ENCODE measurements at places on chromosomes 12 and 14.

GRCh38 chr14:51540364-51540763 lies 111.3 kb upstream of the FRMD6 start:
- DNase-seq = no peak

GRCh38 chr14:101229666-101230065 lies 326.1 kb upstream of the RTL1 start:
- DNase-seq = no peak

DNA sequence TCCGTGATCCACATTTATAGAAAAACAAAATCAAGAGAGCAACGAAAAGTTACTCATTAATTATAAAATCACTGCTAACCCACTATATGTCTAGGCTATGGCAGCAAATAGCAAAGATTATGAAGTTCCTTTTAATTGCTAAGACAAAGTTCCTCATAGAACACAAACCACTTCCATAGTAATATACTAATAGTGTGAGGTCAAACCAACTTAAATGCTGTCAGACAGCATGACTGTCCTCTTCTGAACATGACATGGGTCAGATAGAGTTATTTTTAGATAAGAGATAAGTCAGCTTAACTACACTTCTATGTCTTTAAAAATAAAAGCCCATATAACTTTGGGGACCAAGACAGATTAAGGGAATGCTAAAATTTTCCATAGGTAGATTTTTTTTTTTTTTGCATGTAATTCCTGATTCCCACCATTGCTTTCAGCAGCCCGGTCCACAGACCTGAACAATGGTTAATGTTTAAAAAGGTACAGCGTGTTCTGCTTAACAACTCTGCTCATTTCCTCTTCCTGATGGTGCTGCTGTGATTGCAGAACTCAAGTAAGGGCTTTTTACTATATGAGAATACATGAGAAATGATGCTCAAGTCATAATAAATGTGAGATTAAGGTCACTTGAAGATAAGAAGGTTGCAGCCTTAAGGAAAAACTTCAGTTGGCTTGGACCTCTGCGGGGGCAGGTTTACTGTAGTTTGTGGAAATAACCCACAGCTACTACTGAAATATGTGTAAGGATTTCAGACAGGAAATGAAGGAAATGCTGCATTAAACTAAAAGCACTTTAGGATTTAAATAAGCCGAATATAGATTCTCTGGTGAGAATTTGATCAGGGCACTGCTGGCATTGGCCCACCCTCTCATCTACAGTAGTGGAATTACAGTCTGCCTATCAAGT lies 37.7 kb upstream of the DUSP6 start:
- no peak for DNase-seq

DNA sequence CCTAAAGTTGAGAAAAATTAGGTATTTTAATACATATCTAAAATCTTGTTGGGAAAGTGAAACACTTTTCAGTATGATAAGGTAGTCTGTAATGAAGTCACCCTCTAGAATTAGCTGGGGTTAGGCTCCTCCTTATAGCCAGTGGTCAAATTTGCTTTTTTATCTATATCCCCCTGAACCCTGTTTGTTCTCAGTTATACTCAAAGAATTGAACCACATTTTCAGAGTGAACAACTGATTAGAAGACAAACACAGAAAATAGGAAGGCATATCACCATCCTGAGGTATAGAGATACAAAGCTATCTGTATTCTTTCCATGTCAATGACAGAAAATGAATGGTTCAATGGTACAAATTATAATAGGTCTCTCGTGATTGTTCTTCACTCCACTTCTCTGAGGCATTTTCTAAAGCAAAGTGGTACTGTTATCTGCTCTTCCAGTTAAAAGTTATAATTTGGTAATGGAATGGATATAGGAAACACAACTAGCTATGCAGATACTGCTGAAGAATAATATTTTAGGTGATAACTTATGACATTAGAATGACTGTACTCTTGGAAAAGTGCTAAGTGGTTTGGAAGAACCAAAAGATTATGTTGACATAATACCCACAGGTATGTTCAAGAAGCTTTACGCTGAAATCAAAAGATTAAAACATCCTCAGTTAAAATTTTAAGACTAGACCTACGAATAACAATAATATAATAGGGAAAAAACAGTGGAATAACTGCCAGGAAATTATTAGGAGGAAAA lies 27.6 kb downstream of the WASHC3 start:
- no peak for DNase-seq

DNA sequence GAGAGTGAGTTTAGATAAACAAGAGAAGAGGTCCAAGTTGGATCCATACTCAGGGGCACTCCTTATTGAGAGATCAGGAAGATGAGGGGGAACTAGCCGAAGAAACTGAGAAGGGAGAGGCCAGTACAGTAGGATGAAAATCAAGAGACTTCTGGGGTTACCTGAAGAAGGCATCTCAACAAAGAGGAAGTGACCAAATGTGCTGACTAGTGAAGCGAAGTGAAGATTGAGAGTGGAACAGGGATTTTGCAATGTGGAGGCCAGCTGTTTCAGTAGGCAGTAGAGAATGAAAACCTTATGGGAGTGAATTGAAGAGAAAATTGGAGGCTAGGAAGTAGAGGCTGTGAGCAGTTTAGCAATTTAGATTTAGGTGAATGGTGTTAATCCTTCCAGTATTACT lies 153.0 kb downstream of the SYNE2 start:
- DNase-seq = no peak

GRCh38 chr14:29925736-29926135 lies 1.9 kb downstream of the PRKD1 start:
- no peak for DNase-seq

GRCh38 chr14:88682495-88683114 lies 110.1 kb downstream of the EML5 start:
- no peak for DNase-seq

DNA sequence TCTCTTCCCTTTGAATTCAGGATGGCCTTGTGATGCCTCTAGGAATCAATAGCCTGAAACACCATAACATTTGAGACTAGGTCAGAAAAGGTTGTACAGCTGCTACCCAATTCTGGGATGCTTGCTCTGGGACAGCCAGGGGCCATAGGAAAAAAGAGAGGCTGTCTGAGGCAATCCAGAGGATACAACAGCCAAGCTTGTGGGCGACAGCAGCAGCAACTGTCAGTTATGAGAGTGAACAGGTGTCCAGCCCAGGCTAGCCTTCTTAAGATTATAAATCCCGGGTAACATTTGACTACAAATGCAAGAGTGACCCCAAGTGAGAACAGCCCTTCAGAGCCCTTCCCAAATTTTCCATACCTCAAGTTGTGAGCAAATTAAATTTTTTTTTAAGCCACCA lies 11.1 kb downstream of the DCN start:
- DNase-seq = no peak

DNA sequence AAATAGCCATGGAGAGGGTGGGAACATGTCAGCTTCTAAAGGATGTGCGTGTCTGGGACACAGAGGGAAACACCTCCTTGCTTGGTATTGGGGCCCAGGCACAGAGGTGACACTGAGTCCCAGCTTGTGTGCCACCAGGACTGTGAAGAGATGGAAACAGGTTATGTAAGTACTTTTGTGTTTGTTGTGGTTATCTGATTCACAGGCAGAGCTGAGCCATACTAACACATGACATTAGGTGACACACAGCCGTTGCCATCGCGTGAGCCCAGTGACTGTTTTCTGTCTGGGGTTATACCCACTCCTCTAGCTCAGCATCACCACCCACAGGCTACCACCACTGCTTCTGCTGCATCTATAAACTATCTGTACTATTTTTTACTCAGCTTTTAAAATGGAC lies 12.1 kb upstream of the FLVCR2 start:
- no peak for DNase-seq
